ENCODE measurements at places on chromosomes 7 and 10.
A peak's percentile ranks its signal among the peaks of the same experiment; 100 is the strongest.

DNA sequence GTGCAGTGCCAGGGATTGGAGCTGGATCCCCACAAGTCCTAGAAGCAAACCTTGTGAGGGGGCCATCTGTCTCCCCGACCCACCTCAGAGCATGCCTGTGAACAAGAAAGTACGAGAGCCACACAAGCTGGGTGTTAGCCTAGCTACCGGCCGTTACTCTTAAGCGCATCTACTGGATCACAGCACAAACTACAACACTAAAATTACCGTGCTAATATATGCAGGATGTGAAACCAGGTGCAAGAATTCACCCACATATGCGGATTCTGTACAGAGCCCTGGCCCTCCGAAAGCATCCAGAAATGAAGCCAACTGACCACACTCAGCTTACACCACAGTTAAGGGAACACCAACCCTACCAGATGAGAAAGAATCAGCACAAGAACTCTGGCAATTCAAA lies 16.0 kb upstream of the PRSS1 start:
- no peak for DNase-seq

- DNase-seq, result no peak
These were observed 116.1 kb upstream of the NAMPT start for GRCh38 chr7:106400923-106401322.

DNA sequence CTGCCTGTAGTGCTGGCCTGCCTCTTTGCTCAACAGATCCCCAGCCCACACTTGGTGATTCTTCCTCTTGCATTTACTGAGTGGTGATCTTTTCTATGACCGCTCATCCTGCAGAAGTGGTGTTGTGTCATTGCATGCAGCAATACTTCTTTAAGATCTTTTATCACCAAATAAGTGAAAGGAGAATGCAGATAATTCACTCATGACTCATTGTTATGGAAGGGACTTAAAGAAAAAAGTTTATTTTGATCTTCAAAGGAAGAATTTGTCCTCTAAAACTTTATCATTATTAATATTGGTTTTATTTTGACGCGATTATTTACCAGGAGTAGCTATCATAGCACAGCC lies 489.1 kb upstream of the CELF2 start:
- no peak for DNase-seq

DNA sequence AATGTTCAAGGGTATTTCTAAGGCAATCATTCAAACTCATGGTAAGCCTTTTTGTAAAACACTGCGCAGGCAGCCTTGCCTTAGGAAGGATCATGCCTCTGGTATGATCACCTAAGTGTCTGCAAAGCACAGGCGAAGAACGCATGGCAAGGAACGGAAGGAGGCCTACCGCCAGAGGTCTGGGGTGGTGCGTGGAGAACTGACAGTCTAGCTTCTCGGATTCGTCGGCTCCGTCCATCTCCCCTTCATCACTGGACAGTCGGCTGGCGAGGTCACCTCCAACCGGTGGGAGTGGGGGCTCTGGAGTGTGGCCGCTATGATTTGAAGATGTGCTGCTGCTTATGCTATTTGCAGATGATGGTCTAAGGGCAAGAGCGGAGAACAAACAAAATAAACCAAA lies 42.6 kb upstream of the EFCAB10 start:
- DNase-seq, result no peak

GRCh38 chr7:13282377-13282980 lies 595.0 kb downstream of the ARL4A start:
- DNase-seq, result no peak

- no peak for DNase-seq
These were observed 63.9 kb downstream of the IKZF1 start for GRCh38 chr7:50368366-50368765.

DNA sequence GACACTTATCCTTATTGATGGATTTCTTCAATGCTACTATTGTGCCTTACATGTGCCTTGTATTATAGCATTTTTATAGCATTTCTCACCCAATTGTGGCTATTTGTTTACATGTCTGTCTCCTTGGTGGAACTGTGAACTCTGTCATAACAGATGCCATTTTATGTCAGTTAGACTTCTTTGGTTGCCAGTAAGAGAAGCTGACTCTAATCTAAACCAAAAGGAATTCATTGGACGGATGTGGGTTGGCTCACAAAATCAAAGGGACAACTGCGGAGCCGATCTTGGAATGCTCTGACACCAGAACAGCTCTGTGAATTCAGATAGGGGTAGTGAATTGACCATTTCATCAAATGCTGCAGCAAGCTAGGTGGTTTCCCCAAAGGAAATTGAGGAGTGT lies 15.0 kb downstream of the GARIN1A start:
- DNase-seq, result no peak

DNA sequence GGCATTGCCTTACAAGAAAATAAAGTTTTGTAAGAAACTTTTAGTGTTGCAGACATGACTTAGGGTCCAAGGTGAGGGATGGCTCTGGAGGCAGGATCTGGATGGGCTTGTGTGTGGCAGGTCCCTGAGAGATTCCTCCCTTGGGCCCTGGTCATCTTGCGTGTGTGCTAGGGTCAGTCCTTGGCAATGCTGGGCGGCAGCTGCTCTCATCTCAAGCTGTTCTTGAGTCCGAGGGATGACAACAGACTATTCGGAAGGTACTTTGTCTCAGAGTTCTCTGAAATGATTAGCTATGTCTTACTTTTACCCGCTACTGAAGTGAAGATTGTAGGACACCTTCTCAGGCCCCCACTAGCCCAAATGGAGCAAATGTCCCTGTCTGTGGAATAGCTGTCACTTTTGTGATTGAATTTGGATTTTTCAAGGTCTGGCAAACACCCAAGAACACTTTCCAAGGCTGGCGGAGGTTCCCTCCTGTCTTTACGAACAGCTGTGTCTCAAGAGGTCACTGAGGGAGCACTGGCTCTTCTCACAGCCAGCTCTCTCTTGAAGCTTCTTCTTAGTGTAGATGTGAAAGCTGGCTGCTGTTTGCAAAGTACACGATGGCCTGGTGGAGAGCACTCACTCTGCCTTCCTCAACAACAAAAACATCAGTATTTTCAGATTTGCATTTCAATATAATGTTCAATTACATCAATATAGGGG lies 253.6 kb downstream of the STK31 start:
- DNase-seq, result no peak

GRCh38 chr10:15427843-15428414 lies 56.8 kb upstream of the FAM171A1 start:
- peak; percentile 52 for DNase-seq

GRCh38 chr10:132710746-132711612 lies 75.0 kb downstream of the NKX6-2 start:
- no peak for DNase-seq

DNA sequence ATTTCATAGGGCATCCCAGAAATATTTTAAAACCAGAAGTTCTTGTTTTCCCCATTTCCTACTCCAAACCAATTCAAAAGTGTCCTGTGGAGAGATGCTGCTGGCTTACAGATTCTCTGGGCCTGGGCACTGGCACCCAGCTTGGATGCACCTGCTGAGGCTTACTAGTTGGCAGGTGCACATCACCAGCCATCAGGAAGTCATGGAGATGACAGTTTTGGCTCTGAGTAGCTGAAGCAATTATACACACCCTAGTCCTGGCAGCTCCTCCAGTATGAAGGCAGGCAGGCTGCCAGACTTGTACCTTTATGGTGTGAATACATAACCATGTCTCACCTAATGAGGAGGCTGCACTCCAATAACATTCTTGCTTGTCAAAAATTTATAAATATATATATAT lies 276.6 kb upstream of the GHITM start:
- DNase-seq, result no peak

DNA sequence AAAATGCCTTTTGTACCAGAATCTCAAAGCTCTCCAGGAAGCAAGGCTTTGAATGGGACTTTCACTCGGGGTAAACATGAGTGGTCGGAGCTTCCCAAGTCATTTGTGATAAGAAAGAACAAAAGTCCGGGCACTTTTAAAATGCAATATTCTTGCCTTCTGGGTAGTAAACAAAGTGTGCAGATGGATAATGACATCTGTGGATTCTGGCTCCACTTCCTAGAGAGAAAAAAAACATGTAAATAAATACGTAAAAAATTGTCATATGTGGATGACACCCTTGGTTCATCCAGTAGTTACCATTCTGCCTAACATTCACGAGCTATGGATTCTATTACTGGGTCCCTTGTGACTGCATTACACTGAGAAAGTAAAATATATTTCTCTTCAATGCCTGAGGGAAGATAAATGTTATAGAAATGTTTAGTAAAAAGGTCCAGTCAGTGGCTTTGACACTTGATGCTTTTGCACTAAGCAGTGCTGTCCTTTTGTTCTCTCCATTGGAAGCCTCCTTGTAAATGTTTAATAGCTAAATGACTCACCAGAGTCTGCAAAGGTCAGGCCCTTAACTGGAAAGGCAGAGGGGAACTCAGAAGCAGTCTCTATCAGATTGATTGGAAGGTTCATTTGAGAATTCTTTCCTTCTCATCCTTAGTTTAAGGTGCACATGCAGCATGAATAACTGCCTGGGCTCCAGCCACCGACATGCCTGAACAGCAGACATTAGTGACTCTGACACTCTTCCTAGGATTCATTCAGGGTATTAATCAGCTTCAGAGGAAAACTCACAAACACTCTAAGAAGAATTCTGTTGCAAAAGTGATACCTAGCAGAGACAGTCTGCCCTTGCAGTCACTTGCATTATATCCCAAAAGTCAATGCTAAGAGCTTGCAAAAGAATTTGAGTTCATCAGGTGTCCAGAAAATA lies 11.7 kb upstream of the EDRF1 start:
- peak; percentile 20 for DNase-seq

DNA sequence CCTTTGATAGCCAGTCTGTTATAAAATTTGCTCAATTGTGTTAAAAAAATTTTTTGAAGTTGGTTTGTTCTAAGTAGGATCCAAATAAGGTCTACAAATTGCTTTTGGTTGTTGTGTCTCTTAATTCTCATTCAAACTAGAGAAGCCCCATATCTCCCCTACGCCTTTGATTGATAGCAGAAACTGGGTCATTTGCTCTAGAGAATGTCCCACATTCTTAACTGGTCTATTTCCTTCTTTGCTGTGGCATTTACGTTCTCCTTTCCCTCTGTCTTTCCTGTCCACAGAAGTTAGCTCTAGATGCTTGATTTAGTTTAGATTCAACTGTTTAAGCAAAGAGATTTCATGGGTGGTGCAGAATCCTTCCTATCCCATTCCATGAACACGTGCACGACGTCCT lies 174.6 kb upstream of the SVIL start:
- DNase-seq, result no peak

DNA sequence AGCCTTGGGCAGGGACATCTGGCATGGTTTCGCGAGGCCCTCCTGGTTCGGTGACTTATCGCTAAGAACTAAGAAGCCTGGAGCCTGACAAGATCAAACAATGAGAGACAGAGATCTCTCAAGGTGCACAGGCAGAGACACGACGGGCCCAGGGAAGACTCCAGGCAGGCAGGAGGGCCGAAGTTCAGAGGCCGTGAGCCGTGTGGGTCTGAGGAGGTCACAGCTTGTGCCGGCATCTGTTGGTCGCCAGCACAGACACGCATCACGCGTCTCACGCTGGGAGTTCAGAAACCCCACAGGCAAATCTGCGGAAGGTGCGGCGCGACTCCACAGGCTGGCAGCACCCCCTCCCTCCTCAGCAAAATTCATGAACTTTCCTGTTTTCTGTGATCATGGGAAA lies 314.0 kb downstream of the DNAJB6 start:
- no peak for DNase-seq
